Stimulated activated CD4-positive, alpha-beta T cell treated with anti-CD3 and anti-CD28 coated beads, Interleukin-15, amount 100 ng/mL, for 24 hours (primary cell): ENCODE measurements at places on chromosomes 3 and 15.
A peak's percentile ranks its signal among the peaks of the same experiment; 100 is the strongest.

DNA sequence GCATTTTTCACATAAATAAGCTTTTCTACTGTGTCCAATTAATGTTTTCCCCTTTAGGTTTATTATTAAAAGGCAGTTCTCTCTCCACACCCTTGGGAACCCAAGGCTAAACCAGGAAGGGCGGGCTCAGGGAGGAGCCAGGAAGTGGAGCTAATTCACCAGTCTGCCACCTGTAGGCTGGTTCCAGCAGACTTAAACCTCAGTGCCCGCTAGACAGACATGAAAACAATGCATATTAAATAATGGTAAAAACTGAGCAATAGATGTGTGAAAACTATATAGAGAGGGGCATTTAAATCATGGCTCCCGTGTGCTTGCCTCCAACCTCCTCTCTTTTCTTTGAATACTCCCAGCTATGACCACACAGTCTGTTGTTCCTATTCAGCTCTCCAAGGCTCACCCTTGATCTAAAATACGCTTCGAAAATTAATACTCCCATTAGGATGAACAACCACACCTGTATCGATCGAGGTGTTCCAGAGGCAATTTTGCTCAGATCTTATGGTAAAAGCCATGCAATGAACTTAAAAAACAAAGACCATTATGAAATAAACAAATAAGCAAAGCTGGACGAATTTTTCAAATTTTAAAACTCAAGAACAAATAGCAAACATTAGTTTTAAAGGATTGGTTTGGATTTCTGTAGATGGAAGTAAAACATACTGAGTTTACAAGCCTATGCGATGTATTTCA, 253.3 kb downstream of the TJP1 start:
- DNase-seq = peak; percentile 6

DNA sequence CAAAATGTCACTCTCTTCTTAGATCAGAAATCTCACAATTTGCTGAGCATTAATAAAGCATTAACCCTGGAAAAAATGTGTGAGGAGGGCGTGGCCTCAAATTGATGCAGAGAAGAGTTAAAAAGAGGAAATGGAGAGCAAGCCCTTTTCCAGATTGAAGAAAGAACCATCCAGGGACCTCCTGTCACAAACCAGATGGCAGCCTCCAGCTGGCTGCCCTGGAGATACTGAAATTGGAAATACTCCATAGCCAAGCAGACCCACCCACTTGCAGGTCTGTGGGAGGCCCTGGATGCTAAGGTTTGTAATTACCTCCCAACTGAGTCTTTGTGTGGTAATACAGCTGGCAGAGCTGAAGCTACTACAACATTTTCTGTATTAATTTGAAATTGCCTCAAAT, 214.9 kb downstream of the IL20RB start:
- no peak for DNase-seq

DNA sequence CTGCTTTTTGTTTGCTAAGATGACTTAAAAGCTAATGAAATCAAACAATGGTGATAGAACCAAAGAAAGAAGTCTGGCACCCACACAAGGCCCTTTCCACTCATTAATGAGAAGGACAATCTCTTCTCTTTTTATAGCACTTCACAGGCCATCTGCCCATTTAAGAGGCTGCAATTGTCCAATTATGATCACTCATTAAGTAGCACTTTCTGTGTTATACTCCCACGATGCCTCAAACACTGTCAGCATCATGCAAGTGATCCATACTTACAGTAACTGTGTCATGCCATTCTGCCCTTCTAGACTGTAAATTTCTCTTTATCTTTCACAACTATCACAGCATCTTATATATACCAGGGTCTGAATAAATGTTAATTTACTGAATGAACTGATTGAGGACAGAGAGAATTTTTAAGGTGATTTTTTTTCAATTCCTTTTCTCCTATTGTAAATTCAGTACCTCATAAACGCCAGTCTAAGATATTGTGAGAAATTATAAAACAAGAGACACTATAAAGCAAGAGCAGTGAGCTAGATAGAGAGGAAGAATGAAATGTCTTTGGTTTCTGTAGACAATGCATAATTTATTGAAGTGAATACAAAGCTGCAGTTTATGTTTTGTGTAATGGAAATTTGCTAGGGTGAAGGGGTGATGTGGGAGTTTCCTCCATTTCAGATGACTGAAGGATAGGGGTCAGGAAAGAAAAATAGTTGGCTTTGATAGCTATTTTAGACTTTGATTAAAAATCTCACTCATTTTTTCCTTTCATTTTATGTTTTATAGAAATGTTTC, 17.3 kb downstream of the CD200 start:
- DNase-seq = no peak

- DNase-seq = no peak
These were observed 133.2 kb downstream of the CHSY1 start for GRCh38 chr15:101118615-101119014.

GRCh38 chr3:71530903-71531530, 52.5 kb downstream of the FOXP1 start:
- DNase-seq = no peak

- no peak for DNase-seq
These were observed 68.3 kb downstream of the CD47 start for GRCh38 chr3:108022256-108023150.

DNA sequence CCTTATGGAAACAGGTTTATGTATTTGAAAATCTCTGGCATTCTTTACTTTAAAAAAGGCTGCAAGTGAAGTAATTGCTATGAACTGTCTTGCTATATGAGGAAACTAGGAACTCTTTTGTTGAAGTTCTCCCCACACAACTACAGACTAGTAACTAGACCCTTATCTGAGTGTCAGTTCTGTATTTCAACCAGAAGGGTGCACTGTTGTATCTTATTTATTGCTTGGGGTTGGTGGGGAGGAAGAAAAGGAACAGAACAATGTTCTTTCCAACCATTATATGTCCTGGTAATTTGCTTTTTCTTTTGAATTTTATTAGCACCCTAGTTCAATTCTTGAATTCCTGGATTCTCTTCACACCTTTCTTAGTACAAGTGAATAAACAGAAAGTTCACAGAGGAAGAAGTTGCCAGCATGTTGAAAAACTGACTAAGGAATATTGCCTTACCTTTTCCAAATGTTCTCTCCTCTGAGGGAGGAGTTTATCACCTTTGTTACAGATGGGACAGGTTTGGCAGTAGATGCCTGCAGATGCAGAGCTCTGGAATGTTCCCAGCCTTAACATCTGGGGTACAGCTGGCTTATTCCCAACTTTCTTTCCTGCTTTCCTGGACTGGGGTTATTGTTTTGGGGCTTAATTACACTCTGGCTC, 162.4 kb upstream of the CFAP20DC start:
- DNase-seq = no peak

DNA sequence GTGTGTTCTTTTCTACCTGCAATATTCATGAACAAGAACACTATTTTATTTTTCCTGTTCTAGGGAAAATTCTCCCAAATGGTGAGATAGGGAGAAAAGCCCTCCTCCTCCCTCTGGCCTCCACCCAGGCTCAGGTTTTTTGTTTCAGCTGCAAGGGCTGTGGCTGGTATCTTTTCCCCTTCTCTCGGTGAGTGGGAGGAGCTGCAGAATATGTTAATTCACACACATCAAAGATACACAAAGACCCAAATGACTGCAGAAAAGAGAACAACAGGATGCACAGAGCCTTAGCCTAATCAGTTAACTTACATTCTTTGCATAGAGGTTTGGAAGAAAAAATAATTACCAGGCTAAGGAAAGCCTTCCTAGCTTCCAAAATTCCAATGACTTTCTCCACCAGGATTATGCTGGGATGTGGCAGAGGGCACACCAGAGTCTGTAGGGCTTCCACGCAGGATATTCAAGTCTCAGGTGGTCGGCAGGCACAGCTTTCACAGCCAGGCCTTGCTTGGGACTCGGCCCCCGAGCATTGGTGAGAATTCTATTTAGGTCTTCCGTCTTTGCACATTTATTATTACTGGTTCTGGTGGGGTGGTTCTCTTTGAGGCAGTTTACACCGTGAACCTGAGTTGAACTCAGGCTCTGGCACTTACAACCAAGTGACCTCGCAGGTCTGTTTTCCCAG, 64.9 kb downstream of the ABHD5 start:
- peak; percentile 25 for DNase-seq

DNA sequence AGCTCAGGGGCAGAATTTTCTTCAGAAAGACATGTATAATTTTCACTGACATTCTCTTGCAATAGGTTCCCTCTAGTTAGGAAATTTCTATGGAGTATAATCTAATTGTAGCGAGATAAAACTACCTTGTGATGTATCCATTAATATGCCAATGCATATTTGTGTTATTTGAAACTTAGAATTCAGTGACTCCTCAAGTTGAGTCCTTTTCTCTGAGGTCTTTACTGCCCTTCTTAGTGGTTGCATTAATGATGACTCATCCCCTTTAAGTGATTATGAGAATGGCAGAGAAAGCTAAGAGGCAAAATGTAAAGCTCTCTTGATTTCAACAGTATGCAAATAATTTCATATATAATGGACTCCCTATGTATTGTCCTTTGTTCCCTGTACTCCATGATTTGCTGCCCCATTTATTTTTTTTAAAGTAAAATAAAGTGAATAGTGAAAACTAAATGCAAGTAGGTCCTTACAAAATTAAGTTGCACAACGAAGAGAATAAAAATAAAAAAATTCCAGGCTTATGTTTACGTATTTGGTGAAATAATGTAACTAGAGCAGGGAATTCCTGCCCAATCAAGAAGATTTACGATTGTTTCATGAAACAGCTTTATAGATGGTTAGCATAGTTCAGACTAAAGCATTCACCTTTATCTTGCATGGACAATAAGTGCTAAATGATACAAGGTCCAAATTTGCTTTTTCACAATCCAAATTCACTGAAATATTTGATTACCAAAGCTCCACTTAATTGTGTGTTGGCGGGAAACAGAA, 78.1 kb downstream of the ZPLD1 start:
- DNase-seq = no peak

GRCh38 chr3:86967062-86967461, 23.9 kb downstream of the VGLL3 start:
- DNase-seq = no peak

GRCh38 chr3:2154621-2155020, 56.0 kb downstream of the CNTN4 start:
- no peak for DNase-seq

GRCh38 chr15:80565398-80565797, 129.7 kb upstream of the ABHD17C start:
- no peak for DNase-seq

DNA sequence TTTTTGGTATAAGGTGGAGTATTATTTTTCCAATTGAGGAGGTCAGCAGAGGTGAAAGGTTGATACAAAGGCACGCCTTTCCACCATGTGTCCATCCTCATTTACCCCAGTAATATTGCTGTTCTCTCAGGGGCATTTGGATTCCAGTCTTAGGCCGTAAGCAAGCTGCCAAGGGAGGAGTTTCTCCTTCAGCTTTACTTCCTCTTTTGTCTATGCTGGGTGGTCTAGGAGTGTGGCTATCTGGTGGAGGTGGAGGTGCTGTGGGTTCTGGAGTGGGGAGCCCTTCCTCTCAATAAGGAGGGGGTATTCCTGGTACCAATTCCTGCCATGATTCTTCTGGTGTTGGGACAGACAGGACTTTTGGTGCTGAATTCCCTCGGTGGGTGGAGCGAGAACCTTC, 340.6 kb downstream of the KCNH8 start:
- DNase-seq = no peak

DNA sequence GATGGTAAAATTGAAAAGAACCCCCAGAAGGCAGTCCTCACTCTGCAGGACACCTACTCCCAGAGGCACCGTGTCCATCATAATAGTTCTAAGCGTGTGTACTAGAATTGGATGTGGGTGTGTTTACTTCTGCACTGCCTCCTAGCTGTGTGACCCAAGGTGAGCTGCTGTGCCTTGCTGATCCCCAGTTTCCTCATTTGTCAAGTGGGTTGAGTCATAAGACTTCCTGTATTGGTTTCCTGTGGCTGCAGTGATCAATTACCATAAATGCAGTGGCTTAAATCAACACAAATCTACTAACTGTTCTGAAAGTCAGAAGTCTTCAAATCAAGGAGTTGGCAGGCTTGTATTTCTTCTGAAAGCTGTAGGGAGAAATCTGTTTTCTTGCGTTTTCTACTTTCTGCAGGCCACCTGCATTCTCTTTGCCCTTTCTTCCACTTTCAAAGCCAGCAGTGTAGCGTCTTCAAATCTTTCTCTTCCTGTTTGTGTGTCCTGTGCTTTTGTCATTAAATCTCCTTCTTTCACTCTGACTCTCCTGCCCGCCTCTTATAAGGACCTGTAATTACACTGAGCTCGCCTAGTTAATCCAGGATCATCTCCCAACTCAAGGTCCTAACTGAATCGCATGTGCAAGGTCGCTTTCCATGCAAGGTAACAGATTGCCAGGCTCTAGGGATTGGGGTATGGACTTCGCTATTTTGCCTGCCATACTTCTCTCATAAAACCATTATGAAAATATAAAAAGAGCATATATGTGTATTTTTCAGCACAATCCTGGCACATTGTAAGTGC, 59.0 kb downstream of the RORA start:
- peak; percentile 27 for DNase-seq

GRCh38 chr3:120440762-120441161, 10.0 kb downstream of the FSTL1 start:
- no peak for DNase-seq

DNA sequence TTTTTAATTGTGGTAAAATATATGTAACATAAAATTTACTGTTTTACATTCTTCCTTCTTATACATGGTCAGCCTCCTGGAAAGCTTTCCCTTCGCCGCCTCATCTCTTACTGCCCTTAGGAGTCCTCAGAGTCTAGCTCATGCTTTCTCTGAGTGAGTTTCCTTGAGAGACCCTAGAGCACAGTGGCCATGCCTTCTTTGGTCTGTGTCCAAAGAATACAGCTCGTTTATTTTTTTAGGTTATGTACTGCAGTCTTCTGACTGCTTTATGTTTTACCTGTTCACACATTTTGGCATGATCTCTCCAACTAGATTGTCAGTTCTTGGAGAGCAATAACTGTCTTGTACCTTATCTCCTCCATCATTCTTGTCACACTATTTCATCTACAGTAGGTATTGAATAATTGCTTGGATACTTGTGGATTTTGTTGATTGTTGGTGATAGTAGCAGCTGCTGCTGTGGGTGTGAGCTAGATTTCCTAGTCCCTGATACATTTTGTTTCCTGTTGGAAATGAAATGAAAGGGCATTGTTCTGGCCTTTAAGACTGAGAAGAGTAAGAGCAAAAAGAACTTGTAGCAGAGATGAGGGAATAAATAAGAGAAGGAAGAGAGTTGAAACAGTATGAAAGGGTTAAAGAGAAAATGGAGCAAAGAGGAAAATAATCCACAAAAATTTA, 10.9 kb downstream of the ARIH2 start:
- no peak for DNase-seq

DNA sequence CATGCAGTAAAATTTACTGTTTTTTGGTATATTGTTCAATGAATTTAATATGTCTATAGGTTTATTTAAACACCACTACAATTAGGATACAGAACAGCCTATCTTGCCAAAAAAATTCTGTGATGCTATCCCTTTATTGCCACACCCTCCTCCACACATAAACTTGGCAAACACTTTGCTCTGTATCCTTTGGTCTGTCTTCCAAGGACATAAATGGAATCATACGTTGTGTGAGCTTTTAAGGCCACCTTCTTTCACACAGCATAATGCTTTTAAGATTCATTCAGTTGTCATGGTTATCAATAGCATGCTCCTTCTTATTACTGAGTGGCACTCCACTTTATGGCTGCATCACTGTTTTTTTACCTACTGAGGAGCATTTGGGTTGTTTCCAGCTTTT, 71.5 kb downstream of the CERS3 start:
- DNase-seq = no peak
